ENCODE measurements at places on chromosomes 12 and 14.

DNA sequence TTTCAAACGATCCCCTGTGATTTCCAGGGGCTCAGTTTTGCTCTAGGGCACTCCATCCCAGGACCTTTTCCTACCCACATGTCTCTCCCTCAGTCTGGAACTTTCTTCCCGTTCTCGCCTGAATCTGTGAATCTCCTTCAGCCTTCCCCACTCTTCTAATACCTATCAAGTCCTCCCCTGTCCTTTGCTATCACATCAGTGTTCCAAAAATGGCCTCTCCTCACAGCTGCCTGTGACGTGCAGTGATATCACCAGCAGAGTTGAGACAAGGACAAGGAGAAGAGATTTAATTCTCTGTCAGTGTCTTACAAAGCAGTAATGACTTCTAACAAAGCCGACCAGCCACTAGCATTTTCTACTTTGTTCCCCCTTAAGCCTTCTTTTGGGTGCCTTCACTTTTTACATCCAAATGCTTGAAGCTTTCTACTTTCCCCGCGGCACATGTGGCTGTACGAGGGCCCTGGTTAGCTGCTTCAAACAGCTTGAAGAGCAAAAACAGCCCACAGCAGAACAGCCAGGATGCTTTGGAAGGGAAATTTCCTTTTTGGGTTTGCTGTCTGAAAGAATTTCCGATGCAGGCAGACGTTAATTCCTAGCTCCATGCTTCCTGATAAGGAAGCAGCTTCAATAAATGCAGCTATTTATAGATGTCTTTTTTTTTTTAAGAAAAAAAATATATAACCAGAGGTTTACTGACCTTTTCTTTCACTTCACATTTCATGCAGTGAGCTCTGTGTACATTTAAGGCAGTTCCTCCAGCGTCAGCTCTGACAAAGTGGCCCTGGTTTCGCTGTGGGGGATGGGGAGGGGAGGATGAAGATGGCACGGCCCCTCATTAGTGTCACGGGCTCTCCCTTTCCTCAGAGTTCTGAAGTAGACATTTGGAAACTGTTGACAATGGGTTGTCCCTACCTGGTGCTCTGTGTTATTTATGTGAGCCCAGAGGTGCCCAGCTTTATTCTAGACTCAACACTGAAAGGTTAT is 109.3 kb downstream of the ETV6 start:
- no peak for DNase-seq

GRCh38 chr14:100731011-100731670 is 4.4 kb downstream of the DLK1 start:
- DNase-seq, result no peak

DNA sequence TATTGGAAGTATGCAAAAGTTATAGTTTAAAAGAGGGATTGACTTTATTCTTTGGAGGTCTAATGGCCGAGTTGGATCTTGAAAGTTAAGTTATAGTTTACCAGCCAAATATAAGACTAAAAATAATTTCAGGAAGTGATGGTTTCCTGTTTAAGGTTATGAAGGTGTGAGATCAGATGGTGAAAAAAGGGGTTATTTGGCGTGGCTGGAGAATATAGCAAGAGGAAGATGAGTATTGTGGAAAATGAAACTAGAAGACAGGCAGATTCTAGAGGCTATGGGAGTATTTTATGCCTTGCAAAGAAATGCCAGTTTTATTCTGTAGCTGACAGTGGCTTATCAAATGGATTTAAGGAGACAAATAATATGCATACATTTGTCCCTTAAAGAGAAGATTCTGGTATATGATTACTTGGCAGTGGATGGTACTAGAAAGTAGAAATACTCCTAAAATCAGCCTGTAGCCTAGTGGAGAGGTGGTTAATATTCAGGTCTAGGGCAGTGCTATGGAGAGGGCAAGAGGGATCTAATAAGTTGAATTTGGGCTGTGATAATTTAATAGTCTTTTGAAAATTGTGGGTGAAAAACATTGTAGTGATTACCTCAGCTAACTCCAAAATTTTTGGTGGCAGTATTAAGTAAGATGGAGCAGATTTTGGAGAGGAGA is 1091.8 kb upstream of the ATXN7L3B start:
- no peak for DNase-seq

DNA sequence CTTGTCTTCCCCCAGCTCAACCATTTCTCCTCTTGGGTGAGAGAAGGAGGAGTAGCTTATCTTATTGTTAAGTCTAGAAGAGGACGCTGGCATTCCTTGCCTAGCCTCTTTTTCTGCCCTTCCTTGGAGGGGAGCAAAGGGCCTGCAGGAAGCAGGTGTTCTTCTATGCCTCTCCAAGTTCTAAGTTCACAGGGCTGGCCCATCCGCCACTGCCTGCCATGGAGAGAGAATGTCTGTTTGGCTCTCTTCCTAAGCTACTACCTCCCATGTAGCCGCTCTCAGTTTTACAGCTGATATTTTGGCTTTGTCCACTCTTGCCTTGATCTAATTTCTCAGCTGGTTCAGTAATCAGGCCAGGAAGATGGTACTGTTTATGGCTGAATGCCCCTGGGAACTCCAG is 201.2 kb downstream of the NTF3 start:
- DNase-seq, result no peak

- DNase-seq, result peak; percentile 43
These were observed 10.4 kb upstream of the ACVR1B start for GRCh38 chr12:51941011-51941581.

- peak; percentile 96 for DNase-seq
These were observed 14.4 kb downstream of the LRCOL1 start for GRCh38 chr12:132596016-132596415.

DNA sequence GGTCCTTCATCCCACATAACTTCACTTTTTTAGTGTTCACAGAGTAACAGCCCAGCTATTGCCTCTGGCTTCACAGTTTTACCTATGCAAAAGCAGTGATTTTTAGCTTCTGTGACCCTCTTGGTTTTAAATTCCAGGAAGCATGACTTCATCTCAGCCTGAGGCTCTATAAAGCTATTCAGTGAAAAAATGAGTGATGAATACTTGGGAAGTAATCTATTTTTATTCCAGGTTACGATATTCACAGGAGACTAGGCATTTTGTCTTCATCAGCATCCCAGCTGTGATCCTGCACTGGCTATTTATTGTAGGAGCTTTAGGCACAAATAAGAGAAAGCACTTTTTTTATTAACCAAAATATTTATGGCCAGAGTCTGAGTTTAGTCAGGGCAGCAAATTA is 164.8 kb downstream of the SNAPC1 start:
- peak; percentile 59 for DNase-seq

DNA sequence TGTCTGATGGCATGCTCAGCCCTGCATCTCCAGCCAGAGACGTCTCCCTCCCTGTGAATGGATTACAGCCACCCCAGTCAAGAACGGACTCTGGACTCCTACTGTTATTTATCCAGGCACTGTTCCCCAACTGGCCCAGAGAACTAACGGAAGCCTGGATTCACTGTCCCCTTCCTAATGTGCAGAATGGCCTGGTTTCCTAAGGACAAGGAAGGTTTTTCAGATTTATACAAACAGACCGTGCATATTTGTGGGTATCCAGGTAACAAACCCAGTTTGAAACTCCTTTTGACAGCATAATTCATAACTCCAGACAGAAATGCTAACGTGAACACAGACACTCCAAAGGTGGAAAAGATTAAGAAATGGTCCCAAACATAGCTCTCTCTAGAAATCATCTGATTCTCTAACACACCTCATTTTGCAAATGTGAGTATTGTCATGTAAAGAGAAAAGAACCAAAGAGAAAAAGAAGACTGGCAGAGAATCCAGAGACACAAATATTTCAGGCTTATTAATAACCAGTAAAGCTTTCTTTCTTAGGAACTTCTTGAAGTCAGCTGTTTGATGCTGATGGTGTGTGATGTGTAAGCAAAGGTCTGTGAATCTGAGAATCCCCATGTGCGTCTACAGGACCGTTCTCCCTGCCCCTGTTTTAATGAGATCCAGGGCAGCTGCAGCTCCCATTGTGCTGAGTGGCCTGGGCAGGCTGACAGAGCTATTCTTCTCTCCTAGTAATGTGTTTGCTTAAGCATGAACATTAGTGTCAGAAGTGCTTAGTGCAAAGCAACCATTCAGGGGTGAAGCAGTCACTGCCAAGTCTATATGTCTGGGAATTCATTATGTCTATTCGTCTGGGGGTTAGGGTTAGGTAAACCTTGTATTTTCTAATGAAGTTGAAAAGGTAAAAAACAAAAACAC is 86.8 kb upstream of the HIF1A start:
- peak; percentile 69 for DNase-seq

GRCh38 chr12:57726151-57726883 is 12.2 kb downstream of the AGAP2 start:
- DNase-seq, result peak; percentile 87

DNA sequence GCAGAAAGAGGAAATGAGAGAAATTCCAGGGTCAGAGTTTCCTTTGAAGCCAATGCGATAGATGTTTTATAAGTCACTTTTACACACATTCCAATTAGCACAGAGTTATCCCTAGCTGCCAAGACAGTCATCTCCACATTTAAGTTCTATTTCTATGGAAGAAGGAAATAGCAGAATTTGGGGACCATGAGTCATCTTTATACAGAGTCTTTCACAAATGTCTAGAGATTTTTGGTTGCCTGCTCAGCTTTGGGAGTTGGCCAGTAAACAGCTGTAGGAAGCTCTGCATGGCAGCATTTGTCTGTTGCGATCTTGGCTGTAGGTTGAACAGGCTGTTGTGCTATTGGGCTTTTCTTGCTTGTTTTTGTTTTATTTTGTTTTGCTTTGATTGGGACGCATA is 884.3 kb downstream of the GALC start:
- no peak for DNase-seq

DNA sequence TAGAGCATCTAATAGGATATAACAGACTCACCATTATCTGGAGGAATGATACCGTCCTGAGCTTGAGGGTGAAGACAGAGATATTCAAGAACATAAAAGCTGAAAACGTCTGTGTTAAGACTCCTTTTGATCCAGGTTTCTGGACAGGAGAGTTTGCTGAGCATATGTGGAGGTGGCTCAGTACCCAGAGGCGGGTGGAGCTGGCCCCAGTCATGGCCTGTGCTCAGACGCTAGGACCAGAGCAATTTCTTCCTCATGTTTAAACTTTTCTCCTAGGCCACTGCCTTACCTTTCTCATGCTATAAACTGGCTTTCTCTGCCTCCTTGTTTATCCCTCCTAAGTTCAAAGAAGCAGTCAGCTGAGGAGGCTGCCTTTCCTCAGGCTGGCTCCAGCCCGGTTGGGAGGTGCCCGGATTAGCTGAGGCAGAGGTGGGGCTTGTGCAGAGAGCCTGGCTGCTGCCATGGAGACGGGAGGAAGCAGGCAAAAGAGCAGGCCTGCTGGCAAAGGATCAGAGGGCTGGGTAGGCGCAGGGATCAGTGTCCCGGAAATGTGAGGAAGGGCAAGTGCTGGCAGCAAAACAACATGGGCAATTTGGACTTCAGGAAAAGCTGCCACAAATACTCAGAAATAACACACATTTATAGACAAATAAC is 13.7 kb downstream of the COA8 start:
- peak; percentile 89 for DNase-seq

- DNase-seq, result peak; percentile 29
These were observed 121.0 kb upstream of the VRK1 start for GRCh38 chr14:96676166-96676565.

- peak; percentile 38 for DNase-seq
These were observed 210.6 kb upstream of the RTL1 start for GRCh38 chr14:101113835-101114725.

- DNase-seq, result no peak
These were observed 176.0 kb downstream of the CHST11 start for GRCh38 chr12:104632724-104633201.

DNA sequence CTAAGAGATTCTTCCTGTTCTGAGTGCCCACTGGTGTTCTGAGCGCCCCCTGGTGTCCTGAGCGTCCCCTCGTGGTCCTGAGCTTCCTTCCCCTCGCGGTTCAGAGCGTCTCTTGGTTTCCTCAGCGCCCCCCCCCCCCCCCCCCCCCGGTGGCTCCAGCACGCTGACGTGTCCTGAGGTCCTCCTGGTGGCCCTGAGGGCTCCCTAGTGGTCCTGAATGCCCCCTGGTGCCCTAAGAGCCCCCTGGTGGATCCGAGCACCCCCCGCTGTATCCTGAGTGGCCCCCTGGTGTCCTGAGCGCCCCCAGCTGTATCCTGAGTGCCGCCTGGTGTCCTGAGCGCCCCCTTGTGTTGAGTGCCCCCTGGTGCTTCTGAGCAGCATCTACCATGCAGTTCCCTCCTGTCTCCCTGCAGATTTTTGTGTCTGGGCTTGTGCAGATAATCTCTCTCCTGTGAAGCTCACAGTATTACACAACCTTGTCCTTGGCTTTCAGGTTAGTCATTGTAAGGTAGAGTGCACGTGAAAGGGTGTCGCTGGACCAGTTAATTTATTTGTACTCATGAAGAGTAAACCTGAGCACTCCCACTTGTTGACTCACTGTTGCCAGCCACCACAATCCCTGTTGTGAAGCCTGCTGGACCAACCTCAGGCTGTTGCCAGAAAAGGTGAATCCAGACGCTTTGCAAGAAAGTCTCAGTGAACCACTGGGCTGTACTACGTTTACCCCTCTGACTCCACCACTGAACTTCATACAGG is 1168.4 kb downstream of the TMEM121 start:
- DNase-seq, result no peak

- no peak for DNase-seq
These were observed 18.9 kb downstream of the PITPNM2 start for GRCh38 chr12:123131879-123132402.

GRCh38 chr12:77161944-77162343 is 96.6 kb upstream of the E2F7 start:
- DNase-seq, result no peak

- no peak for DNase-seq
These were observed 19.2 kb downstream of the PPTC7 start for GRCh38 chr12:110563702-110564470.

All from islet precursor cell (in vitro differentiated cells).